Stimulated activated CD4-positive, alpha-beta T cell treated with anti-CD3 and anti-CD28 coated beads, TNF-alpha, amount 100 ng/mL, for 48 hours (primary cell): ENCODE measurements at places on chromosomes 13 and 19.

DNA sequence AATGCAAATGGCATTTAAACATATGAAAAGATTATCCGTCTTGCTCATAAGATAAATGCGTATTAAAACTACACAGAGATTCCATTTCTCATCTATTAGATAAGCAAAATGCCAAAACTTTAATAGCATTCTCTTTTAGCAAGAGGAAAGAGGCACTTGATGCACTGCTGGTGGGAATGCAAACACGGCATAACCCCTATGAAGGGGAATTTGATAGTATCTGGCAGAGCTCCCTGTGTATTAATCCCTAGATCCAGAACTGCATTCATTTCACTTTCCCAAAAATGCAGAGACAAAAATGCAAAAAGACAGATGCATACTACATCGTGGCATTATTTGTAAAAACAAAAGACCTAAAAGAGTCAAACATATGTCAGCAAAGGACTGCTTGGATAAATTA lies 193.6 kb upstream of the STARD13 start:
- DNase-seq = no peak

- peak; percentile 26 for DNase-seq
Measured at GRCh38 chr13:94674609-94675348, 37.6 kb downstream of the SOX21 start.

DNA sequence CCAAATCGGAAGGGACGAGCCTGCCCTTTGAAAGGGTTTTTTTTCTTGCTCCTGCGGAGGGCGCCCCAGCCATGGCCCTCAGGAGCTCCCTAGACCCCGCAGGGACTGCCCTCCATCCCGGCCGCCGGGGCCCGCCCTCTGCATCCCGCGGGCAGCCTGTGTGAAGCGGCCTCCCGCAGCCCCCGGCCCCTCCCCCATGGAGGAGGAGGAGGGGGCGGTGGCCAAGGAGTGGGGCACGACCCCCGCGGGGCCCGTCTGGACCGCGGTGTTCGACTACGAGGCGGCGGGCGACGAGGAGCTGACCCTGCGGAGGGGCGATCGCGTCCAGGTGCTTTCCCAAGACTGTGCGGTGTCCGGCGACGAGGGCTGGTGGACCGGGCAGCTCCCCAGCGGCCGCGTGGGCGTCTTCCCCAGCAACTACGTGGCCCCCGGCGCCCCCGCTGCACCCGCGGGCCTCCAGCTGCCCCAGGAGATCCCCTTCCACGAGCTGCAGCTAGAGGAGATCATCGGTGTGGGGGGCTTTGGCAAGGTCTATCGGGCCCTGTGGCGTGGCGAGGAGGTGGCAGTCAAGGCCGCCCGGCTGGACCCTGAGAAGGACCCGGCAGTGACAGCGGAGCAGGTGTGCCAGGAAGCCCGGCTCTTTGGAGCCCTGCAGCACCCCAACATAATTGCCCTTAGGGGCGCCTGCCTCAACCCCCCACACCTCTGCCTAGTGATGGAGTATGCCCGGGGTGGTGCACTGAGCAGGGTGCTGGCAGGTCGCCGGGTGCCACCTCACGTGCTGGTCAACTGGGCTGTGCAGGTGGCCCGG lies 815 bp downstream of the MAP3K10 start:
- DNase-seq = no peak

GRCh38 chr13:82912564-82912963 lies 969.7 kb downstream of the SLITRK1 start:
- DNase-seq = no peak

GRCh38 chr13:100140441-100140840 lies 51.5 kb downstream of the PCCA start:
- no peak for DNase-seq

- no peak for DNase-seq
Measured at GRCh38 chr13:114099191-114099590, 33.2 kb downstream of the RASA3 start.

GRCh38 chr19:18203408-18203862 lies 407 bp downstream of the RAB3A start:
- DNase-seq = no peak

DNA sequence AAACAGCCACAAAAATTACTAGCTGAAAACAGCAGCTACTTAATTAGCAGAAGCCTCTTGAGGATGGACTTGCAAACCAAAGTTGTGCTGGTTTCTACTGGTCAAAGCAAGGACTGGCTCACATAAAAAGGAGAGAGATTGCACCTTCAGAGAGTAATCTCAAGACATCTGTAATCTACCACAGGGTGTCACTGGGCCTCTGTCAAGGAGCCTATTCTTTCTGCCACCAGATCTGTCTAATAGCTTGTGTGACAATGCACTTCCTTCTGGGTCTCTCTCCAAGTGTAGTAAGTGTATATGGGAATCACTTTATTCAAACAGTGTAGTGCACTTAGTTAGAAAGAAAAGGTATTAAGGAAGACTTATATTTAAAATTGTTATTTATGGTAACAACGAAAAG lies 24.4 kb upstream of the ZNF561 start:
- no peak for DNase-seq

DNA sequence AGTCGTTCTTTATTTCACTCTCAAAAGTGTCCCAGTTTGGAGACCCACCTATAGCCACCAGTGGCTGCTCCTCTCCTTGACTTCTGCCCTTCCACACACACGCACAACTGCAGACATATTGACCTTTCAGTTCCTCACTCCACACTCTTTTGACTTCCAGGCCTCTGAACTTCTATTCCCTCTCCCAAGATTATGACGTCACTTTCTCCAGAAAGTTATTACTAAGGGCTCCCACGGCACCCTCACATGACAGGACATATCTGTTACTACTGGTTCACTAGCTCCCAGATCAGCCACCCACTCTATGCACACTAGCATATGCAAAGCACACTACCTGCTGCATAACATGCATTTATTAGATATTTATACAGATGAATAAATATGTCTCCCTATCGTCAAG lies 45.9 kb downstream of the XPO4 start:
- DNase-seq = no peak

GRCh38 chr13:45289936-45290563 lies 50.9 kb downstream of the TPT1 start:
- DNase-seq = no peak

DNA sequence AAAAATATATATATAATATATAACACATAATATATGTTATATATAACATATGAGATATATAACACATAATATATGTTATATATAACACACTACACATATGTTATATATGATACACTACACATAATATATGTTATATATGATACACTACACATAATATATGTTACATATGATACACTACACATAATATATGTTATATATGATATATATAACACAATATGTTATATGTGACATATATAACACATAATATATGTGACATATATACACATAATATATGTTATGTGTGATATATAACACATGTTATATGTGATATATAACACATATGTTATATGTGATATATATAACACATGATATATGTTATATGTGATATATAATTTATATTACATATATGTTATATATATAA lies 129.7 kb downstream of the CACNA1A start:
- DNase-seq = no peak

- no peak for DNase-seq
Measured at GRCh38 chr13:27172495-27172842, 858 bp upstream of the USP12 start.

DNA sequence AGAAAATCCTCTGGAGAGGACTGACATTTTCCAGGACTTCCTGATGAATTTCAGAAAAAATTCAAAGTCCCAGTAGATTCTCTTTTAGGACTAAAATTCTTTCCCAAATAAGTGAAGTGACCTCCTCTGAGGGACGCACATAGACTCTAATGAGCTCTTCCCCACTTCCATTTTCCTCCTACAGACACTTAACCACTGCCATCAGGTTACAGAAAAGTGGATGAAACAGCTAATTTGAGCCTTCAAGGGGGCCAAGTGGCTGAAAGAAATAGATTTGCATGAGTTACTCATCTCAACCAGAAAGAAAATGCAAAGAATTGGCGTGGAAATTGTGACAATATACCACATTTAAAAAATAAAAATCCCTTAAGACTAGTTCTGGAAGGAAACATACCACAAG lies 185.3 kb upstream of the EDNRB start:
- DNase-seq = no peak

- no peak for DNase-seq
Measured at GRCh38 chr19:51760697-51761356, at the start of gene FPR2. Gene FPR2, plus strand, starts transcription at chr19:51761180. Its CDS starts 7,479 bp downstream, at chr19:51768659.

- no peak for DNase-seq
Measured at GRCh38 chr19:48495396-48495795, 16.2 kb downstream of the LMTK3 start.

DNA sequence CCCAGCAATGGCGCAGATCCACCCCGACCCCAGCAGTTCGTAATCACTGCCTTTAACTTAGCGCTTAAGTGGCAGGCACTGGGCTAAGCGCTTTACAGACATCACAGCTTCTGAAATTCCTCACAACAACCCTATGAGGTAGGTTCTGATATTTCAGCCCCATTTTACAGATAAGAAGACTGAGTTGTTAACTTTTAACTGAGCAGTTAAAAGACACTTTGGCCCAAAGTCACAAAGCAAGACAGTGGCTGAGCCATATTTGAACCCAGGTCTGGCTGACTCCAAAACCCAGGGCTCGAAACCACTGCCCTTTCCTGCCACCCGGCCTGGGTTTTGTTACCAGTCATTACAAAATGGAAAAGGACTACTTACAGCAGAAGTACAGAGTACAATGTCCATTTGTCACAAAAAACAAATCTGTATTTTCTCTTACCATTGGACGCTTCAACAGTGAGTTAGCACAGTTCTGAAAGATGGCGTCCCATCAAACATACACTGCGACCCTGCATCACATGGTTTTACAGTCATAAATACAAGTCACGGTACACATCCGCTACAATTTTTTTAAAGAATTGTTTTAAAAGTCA lies 8.5 kb downstream of the HNRNPL start:
- no peak for DNase-seq

DNA sequence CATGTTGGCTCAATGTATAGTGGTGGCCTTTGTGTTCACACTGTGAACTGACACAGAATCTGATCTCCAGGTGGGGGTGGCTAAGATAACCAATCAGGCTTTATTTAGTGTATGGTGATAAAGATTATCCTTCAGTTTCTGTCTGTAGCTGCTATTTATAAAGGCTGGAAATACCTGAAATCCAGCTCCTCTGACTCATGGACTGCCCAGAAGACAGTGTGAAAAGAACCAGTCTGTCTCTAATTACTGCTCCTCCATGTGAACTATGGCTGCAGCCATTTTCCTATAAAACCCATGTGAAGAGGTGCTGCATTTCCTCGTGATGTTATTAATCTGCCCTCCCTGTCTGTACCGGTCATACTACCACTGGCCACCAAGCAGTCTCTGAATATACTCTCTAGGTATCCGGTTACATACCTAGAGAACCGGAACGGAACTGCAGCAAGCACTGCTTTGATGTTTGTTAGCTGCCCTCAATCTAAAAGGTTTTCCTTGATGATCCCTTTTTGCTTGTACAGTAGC lies 238.0 kb downstream of the LHFPL6 start:
- DNase-seq = no peak

- DNase-seq = no peak
Measured at GRCh38 chr13:95323930-95324662, 22.8 kb upstream of the ABCC4 start.

- DNase-seq = no peak
Measured at GRCh38 chr13:75760131-75761021, 124.2 kb downstream of the LMO7 start.

DNA sequence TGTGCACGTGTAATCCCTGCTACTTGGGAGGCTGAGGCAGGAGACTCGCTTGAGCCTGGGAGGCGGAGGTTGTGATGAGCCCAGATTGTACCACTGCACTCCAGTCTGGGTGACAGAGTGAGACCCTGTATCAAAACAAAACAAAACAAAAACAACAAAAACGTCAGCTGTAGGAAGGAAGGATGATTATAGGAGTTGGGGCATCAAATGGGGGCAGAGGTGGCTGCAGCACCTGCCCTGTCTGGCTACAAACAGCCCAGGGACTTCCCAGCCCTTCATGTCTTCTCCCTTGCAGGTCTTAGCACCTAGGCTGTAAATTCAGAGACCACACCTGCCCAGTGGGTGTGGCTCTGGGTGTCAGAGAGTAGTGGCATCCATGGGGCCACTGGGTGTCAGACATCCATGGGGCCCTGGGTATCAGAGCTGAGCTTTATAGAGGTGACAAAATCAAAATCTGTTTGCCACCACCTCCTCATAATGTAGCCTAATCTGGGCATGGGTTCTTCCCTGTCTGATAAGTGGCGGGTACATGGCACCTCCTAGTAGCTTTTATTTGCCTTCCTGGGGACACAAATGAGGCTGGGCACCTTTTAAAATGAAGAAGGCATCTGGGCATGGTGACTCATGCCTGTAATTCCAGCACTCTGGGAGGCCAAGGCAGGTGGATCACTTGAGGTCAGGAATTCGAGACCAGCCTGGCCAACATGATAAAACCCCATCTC lies 4.7 kb upstream of the B3GNT3 start:
- DNase-seq = no peak

GRCh38 chr13:57123681-57124080 lies 17.0 kb upstream of the PRR20A start:
- DNase-seq = no peak

DNA sequence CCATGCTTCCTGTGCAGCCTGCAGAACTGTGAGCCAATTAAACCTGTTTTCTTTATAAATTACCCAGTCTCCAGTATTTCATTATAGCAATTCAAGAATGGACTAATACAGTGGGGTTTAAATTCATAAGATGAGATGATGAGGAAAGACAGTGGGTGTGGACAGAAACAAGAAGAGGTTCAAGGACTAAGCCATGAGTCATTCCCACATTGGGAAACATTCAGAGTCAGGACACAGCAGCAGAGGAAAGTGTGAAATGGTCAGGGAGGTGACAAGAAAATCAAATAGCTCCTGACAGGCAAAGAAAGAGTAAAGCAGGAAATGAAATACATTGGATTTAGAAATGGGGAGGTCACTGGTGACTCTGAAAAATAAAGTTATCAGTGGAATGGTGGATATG lies 9.1 kb downstream of the ZNF841 start:
- DNase-seq = no peak

GRCh38 chr13:51760592-51760991 lies 43.4 kb downstream of the DHRS12 start:
- no peak for DNase-seq

DNA sequence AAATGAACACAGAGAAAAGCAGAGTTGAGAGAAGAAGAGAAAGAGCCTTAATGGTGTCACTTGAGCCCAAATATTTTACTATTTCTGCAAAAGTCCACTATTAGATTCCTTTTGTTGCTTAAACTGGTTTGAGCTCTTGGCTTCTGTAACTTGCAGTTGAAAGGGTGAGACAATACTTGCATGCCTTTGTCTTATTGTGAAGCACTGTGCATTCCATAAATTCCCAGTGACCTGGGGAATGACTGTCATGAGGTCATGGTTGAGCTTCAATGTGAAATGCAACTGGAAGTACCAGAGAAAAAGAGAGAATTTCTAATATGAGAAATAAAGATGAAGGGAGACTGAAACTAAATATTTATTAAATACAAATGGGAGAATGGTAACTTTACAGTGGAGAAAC lies 310.9 kb downstream of the TDRD3 start:
- DNase-seq = no peak
